Globus pallidus (tissue), 1 donor: ENCODE measurements at places on chromosomes 5 and 9.

- DNase-seq, result no peak
Measured at GRCh38 chr5:17748941-17749340, 114.7 kb downstream of the TAF11L14 start.

DNA sequence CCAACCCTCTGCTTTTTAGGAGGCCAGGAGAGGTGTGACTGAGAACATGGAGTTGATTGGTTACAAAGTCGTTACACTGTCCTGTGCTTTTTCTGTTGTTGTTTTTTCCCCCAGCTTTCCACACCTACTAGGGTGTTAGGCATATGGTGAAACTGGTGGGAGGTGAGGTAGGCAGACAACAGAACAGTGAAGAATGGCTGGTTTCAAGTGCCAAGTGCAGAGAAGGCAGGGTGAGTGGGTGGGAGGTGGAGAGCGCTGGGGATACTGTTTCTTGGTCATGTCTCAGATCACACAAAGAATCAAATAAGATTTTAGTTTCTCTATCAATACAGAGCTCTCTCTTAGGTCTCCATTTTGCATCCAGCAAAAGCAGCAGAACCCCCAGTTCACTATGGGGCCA, 2.2 kb upstream of the SPTAN1 start:
- DNase-seq, result no peak

GRCh38 chr9:125409637-125410521, 148.3 kb downstream of the GAPVD1 start:
- no peak for DNase-seq

DNA sequence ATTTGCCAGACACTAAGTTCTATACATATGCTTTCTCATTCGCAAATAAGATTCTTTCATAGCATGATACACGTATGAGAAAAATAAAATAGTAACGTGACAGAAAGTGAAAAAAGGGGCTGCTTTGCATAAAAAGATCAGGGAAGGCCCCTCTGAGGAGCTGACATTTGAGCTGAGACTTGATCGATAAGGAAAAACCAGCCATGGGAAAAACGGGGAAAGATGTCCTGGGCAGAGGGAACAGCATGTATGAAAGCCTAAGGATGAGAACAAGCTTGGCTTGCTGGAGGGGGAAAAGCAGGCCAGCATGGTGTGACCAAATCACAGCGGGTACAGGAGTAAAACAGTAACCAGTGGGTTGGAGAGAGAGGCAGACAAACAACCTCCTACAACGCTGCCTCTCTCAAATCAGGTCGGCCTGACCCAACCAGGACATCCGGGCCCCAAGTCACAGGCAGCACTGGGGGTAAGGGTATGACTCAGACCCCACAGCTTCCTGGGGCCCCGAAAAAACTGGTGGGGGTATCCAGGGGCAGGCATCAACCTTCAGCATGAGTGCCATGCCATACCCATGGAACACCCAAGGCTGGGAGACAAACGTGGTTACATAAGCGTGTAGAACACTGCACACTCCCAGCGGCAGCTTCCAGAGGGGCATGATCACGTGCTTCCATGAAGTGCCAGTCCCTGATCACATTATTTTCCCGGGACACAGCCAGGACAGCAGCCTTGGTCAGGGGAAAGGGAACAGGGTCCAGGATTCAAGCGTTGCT, 2.2 kb downstream of the TNIP1 start:
- DNase-seq, result no peak

GRCh38 chr5:140399979-140400729, 1.5 kb upstream of the ANKHD1 start:
- DNase-seq, result no peak

DNA sequence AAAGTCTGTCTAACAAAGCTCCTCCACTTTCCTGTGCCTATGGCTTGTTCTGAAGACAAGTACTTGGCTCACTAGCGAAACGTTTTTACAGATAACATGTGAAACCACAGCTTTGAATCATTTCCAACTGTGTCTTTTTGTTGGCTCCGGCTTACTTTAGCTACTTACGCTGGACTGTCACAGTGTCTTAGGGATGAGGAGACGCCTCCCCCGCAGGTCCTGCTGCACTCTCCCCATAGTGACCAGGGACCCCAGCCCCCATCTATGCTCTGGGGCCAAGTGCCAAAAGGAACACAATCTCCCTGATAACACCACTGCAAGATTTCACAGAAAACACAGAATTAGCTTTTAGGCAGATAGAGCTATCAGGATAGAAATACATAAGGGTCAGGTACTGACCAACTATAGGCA, 219.1 kb downstream of the ADAMTS6 start:
- no peak for DNase-seq

GRCh38 chr9:105297442-105298075, 53.1 kb downstream of the SLC44A1 start:
- DNase-seq, result no peak

GRCh38 chr5:38692346-38692745, 135.9 kb upstream of the LIFR start:
- DNase-seq, result no peak

GRCh38 chr5:39857041-39857440, 432.3 kb upstream of the DAB2 start:
- no peak for DNase-seq

DNA sequence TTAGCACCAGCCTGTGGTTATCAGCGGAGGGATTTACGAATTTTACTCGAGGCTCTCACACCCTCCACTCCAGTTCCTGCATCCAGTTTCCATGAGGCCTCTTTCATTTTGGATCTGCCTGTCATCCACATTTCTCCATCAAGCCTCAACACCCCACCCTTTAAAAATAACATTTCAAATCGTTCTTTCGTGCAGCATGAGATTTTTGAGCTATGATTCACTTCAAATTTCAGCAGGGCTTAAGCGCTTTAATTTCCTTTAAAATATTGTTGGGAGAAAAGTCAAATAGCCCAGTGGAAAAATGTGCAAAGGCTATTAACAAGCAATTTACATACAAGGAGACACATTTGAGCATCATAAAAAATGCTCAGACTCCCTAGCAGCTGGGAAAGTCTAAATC, 103.2 kb downstream of the MSX2 start:
- no peak for DNase-seq

- DNase-seq, result no peak
Measured at GRCh38 chr9:78044189-78044588, 12.6 kb upstream of the GNAQ start.

DNA sequence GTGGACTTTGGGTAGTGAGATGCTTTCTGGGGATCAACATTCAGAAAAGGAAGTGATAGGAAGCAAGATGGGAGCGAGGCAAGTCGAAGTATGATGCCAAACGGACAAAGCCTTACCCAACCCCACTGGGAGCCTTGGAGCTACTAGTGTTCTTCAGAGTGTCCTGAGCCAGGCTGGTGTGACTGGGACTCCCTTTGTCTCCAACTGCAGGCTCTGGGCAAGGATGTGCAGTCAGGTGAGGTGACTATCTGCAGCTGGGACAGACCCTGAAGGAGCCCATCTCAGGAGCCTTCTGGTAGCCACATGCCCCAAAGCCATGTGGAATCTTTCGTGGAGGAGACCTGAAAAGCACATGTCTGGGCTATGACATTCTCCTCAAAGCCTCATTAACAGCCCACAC, 360.6 kb downstream of the MTRR start:
- DNase-seq, result no peak

GRCh38 chr5:40381676-40382363, 297.9 kb upstream of the PTGER4 start:
- no peak for DNase-seq

- no peak for DNase-seq
Measured at GRCh38 chr9:19294219-19294618, 63.7 kb downstream of the DENND4C start.
